Hypothalamus (tissue), 51 donors: ENCODE measurements at places on chromosomes 5 and 9.

GRCh38 chr9:95058795-95059386, 258.6 kb downstream of the FANCC start:
- DNase-seq = no peak

- DNase-seq = no peak
These were observed 2384.6 kb upstream of the WWC1 start for GRCh38 chr5:165906871-165907270.

- no peak for DNase-seq
These were observed 355.4 kb upstream of the WWC1 start for GRCh38 chr5:167936022-167936421.

DNA sequence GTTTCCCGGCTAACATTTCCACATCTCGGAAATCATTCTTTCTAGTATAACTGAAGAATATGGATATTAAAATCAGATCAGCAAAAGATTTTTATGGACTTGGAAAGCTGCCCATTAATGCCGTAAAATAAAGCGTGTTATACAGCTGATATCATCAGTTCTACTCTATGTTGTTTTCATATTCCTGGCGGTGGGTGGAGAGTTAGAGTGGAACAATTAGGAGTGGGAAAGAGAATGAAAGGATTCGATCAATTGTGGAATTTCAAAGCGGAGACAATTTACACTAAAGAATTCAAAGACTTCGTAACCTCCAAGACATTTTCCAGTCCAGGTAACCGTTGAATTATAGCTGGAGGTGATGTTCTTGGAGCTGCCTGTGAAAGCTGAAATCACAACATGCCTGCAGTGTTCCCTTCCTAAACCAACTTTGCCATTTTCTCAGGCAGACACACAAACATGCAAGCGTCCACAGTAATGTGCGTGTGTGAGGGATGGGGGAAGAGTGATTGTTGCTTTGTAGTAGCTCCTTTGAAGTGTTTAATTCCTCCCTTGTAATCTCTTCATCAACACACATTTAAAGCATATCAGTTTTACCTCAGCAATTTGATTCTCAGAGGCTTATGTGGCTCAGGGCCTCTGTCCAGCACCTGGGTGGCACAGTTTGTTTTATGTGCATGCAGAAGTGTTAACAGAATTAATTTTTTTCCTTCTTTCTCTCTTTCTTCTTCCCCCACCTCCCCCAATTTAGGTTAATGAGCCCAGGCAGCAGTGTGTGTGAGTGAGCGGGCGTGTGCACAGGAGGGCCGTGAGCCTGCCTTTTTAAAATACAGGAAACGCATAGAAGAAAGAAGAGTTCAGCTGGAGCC, 544.1 kb downstream of the RAB3C start:
- DNase-seq = no peak

GRCh38 chr9:69985971-69986370, 57.7 kb upstream of the MAMDC2 start:
- no peak for DNase-seq

- no peak for DNase-seq
These were observed 287.9 kb downstream of the SEC61B start for GRCh38 chr9:99509900-99510535.

- DNase-seq = no peak
These were observed 157.8 kb upstream of the TNC start for GRCh38 chr9:115275753-115276152.

DNA sequence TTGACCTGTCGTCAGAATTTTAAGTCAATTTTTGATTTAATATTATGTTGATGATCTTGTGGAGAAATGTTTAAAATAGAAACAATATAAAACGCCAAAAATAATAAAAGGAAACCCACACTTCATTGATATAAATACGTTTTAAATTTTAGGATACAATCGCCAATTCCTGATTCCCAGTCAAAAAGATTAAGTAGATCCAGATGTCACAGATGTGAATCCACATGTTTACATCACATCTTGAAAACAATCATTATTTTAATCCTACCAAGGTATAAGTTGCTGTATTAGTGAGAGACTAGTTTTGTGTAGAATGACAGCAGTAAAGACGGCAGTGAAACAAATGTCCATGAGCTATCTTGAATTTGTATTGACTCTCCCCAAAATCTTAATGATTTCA, 4.9 kb downstream of the TAS2R1 start:
- no peak for DNase-seq
